RPMI7951 (cell line): ENCODE measurements at places on chromosomes 6 and 20. TPM values are rescaled to one million over a fixed set of nuclear protein-coding genes. Genes with fewer than 3 reads are reported as not detected.
A peak's percentile ranks its signal among the peaks of the same experiment; 100 is the strongest.

DNA sequence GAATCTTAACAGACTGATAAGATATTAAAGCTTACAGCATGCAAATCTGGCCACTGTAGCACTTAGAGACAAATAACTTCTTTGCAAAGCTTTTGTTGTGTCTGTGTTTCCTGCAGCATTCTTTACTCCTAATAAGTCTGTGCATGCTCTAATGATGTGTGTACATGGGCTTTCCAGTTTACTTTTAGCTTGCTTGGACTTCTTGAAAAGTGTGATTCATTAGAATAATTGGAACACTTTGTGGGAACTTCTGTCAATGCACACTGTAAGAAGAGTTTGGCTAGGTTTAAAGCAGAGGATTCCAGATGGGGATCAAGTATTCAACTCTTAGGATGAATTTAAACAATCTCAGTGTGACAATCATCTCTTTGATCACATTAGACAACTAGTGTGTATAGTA is 22.1 kb upstream of the TINAG start:
- DNase-seq: peak; percentile 20

GRCh38 chr6:83292900-83293843 is 100.0 kb downstream of the RWDD2A start:
- no peak for DNase-seq

DNA sequence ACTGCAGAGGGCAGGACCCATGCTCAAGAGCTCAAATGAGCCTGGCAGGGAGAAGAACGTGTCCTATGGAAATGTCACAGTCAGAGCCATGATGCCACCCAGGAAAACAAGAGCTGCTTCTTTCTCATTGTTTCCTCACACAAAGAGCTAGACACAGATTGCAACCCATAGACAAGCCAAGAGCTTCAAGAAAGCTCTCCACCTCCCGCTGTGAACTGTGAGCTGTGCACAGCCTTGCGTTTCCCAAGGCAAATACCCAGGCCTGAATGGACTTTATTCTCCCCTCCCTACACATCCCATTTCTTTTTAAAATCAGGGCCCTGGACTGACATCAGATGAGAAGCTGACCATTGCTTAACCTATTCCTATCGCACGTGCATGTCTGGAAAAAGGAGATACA is 388.8 kb downstream of the RNGTT start:
- no peak for DNase-seq

DNA sequence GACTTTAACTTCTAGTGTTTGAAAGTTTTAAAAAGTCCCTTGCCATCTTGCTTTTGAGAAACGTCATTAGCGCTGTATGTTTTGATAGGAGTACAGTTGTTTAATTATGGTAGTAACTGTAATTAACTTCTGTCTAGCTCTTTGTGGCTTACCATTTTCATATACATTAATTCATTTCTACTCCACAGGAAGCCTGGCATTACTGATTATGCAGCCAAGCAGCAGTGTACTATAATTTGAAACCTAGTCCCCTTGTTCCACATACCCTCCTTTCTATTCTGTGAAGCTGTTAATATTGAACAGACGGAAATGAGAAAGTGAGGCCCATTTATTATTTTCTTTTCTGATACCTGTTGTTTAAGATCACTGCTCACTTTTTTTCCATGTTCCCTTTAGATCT is 235.4 kb downstream of the CDKAL1 start:
- no peak for DNase-seq

GRCh38 chr6:170149681-170150589 is 140.9 kb downstream of the DLL1 start:
- DNase-seq: no peak

GRCh38 chr6:122994256-122994655 is 1.8 kb upstream of the CLVS2 start:
- DNase-seq: no peak

The LRP11 gene
- 67.0 and 67.4 TPM in 2 replicates for total RNA-seq
